T-cell (primary cell): ENCODE measurements at places on chromosomes 4 and X. TPM values are rescaled to one million over a fixed set of nuclear protein-coding genes. Genes with fewer than 3 reads are reported as not detected.

The TMEM271 gene
- not detected for total RNA-seq

The BTC gene
- not detected for total RNA-seq

DNA sequence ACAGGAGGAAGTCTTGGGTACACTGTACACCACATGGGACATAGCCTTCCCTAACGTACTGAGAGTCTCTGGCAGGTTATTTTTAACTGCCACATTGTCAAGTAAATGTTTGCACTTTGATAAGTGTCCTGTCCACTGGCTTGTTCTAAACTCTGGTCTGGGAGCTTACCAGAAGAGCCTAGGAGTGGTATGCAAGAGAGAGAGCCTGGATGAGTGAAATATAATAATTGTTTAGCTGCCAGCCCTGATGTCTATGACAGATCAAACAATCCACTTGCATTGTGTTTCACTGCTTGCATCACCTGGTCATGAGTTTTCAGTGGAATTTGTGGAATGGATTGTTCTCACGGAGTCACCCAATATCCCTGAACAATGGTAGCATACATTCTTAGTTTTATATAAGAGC is 91.6 kb downstream of the SHROOM3 start:
- H3K4me3 ChIP-seq: no peak overlapping the region
- no peak for DNase-seq
- no peaks in the 10 kb centered on the region for H3K27me3 ChIP-seq
- no peak overlapping the region for H3K27ac ChIP-seq

DNA sequence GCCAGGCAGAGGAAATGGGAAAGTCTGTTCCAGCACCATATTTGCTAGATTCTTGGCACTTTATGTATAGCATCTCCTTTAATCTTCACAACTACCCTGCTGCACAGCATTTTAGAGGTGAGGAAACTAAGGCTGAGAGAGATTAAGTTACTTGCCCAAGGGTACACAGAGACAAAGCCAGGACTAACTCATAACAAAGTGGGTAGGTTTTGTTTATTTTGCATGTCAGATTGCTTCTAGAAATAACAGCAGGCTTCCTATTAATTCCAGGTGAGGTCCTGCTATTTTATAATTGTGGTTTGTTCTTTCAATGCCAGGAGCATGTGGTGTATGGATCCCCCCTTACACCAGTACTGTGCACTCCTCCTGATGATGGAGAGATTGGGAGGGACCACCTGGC is 15.0 kb downstream of the TCEANC start:
- H3K27me3 ChIP-seq: no peaks in the 10 kb centered on the region
- peaks cover 25% of the 10 kb centered on the region for H3K36me3 ChIP-seq
- H3K4me1 ChIP-seq: no peaks in the 10 kb centered on the region
- DNase-seq: no peak

- no peak for DNase-seq
- no peak overlapping the region for H3K4me3 ChIP-seq
- H3K4me1 ChIP-seq: no peaks in the 10 kb centered on the region
- H3K27ac ChIP-seq: no peak overlapping the region
- peaks cover 4% of the 10 kb centered on the region for H3K36me3 ChIP-seq
Measured at GRCh38 chrX:134388161-134389109, 71.5 kb upstream of the HPRT1 start.

DNA sequence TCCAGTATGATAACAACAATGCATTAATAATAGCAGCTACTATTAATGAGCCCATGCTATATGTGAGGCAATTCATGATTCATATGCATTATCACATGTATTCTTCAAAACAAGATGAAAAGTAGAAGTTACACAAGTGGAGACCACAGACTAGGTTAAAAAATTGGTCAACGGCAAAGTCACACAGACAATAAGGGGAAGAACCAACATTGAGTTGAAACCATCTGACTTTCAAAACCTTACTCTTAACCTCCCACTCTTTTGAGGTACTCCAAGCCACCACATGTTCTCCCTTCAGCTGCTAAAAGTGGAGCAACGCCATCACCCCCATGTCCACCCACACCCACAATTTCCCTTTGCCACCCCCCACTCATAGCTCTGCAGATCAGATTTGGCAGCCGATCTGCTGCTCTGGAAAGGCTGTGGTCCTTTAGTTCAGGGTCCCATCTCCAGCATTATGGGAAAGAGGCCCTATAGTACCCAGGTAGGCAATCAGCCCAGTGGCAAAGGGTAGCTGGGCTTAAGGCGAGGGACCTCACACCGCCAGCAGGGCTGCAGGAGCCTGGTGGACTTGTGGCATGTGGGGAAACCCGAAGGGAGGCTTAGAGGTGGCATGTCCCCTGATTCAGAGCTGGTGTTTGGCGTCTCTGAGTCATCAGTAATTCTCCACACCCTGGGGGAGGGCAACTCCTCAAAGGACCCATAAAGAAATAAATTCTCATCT is 33.5 kb upstream of the CYBB start:
- no peak overlapping the region for H3K27ac ChIP-seq
- H3K4me1 ChIP-seq: peaks cover 12% of the 10 kb centered on the region
- no peak for DNase-seq
- no peaks in the 10 kb centered on the region for H3K36me3 ChIP-seq

- H3K4me3 ChIP-seq: no peak overlapping the region
- no peak overlapping the region for H3K27ac ChIP-seq
- DNase-seq: no peak
- H3K36me3 ChIP-seq: no peaks in the 10 kb centered on the region
- H3K27me3 ChIP-seq: no peaks in the 10 kb centered on the region
- no peaks in the 10 kb centered on the region for H3K4me1 ChIP-seq
Measured at GRCh38 chr4:22115262-22115661, 166.7 kb upstream of the KCNIP4 start.

GRCh38 chr4:144948009-144948408 is 150.0 kb downstream of the ANAPC10 start:
- H3K4me3 ChIP-seq: no peak overlapping the region
- no peaks in the 10 kb centered on the region for H3K4me1 ChIP-seq
- H3K36me3 ChIP-seq: no peaks in the 10 kb centered on the region
- H3K27ac ChIP-seq: no peak overlapping the region
- no peaks in the 10 kb centered on the region for H3K27me3 ChIP-seq

- H3K4me1 ChIP-seq: no peaks in the 10 kb centered on the region
- H3K4me3 ChIP-seq: no peak overlapping the region
- H3K36me3 ChIP-seq: peaks cover 23% of the 10 kb centered on the region
Measured at GRCh38 chr4:4437798-4438470, 51.0 kb downstream of the NSG1 start.

DNA sequence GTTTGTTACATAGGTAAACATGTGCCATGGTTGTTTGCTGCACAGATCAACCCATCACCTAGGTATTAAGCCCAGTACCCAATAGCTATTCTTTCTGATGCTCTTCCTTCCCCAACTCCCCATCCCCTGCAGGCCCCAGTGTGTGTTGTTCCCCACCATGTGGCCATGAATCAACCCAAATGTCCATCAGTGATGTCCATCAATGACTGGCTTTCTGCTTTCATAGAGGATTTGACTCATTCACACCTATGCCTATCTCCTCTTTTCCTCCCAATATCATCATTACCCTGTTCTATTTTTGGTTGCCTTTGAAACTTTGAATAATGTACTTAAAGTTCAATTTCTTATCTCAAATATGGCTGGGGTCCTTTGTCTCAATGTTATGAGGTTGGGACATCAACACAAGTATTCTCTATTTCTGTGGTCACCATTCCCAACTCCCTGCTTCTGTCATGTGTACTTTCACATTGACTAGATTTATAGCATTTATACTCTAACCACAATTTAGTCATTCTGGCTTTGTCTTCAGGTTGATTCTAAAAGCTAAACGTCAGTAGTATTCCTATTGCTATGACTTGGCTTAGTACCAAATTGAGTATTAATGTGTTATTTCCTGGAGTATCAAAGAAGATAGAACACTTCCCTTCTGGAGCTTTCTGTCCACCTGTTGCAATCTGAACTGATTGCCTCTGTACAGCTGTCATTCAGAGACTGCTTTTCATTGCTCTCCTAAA is 107.2 kb downstream of the TAB3 start:
- H3K4me3 ChIP-seq: no peak overlapping the region
- no peak for DNase-seq
- H3K36me3 ChIP-seq: no peaks in the 10 kb centered on the region
- H3K27me3 ChIP-seq: no peaks in the 10 kb centered on the region
- H3K27ac ChIP-seq: no peak overlapping the region
